Stimulated activated CD4-positive, alpha-beta T cell treated with anti-CD3 and anti-CD28 coated beads, TNF-alpha, amount 100 ng/mL, for 1 hour (primary cell): ENCODE measurements at places on chromosomes 3 and 15.

GRCh38 chr15:66752078-66752477 is 50.0 kb downstream of the SMAD6 start:
- DNase-seq: no peak

DNA sequence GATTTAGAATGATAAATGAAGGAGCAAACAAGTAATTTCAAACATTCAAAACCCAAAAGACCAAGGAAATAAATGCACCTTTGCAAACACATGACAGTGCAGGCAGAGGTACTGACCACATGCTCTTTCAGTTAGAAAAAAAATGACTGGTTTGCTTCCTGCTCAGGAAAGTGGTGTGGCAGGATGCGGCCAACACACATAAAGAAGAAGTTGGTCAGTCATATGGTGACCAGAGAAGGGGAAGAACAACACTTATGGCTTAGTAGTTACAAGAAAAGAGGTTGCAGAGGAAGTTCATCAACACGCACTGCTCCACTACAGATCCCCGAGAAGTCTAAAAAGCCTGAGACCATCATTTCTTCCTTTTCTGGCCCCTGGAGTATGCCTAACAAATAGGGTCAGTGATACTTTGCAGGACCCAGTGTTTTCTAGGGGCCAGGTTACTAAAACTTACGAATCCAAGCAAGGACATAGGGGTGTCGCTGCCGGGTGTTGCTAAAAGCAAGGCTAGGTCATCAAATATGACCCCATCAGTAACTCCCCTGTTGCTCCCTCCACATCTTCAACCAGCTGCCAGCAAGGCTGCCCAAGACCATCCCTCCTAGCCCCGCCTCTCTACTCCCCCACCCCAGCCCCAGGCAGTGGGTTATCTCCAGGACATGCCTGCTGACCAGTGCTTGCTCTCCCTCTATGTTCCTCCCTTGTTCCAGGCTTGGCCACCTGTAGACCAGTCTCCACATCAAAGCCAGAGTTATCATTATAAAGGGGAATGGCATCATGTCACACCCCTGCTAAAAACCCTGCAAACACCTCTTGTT is 11.2 kb downstream of the ATP8B4 start:
- DNase-seq: no peak

DNA sequence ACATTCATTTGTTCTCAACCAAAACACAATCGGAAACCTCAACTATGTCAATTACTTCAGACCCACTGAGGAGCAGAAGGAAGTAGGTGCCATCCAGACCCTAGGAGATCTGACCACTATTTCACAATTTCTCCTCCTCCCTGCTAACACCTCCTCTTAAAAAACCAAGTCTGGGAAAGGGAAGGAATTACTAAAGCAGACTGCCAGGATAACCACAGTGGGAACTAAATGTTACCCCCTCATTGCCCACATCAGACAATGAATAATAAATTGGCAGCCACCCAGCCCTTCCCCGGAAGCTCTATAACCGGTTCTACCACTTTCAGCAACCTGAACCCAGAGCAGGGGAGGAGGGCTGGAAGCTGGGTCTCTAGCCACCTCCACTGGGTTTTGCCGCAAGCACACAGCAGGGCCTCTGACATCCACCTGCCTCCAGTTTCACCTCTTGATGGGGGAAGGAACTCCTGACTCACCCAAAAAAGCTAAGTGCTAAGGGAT is 17.6 kb downstream of the C15orf62 start:
- DNase-seq: no peak

GRCh38 chr3:73576999-73577461 is 47.7 kb downstream of the PDZRN3 start:
- no peak for DNase-seq

DNA sequence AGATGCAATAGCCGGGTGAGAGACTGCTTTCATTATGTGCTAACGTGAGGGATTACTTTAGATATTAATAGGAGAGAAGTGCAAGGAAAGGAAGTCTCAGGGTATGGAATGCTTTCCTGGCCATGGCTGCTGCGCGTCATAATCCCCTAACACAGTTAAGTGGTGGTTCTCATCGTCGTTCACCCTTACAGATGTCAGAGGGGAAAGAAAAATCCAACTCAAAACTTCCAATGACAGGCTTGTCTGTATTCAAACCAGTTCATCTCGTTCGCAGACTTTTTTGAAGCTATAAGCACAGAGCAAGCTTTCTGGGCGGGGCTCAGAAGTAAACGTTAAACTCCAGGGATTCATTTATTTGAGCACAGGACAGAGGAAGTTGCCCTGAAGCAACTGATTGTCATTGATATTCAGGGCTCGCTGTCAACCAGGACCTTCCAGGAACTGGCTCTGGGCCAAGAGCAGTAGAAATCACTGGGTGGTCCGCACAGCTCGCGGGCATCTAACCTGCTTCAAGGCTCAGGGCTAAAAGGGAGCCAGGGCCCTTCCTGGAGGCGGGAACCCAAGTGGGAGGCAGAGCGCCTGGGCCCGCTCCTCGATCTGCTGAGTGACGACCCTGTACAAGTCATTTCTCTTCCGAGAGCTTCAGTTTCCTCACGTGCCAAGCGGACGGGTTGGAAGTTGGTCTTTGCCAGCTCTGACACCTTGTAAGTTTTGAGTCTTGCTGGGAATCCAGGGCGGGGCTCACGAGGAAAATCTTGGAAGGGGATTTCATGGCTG is 1.1 kb upstream of the LPP start:
- no peak for DNase-seq

GRCh38 chr15:95149771-95150170 is 918.4 kb downstream of the MCTP2 start:
- no peak for DNase-seq

DNA sequence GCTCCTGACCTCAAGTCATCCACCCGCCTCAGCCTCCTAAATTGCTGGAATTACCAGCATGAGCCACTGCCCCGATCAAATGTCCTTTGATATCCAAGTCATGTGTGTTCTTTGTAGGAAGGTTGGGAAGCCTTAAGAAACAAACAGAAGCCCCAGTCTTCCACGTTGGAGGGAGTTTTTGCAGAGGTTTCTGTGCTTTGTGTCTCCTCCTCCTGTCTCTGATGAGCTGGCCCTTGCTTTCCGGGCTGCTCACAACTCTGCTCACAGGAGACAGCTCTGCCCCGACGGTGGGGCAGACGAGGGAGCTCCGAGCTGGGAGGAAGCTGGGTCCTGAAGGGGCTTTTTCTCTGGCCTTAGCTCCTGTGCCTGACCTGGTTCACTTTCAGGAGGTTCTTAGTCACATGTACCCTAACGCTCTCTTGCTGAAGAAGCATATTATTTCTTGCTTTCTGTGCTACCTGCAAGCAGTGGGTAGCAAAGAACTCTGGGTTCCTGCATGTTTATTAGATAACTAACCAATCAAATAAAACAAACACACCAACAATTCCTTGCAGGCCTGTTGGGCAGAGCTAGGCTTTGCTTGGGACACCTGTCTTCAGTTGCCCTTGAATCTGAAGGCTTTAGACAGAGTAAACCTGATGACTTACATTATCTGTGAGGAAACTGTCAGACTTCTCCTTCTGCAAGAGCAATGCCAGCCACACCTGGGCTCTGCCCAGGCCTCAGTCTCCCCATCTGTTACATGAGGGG is 52.6 kb upstream of the SMAD6 start:
- no peak for DNase-seq

GRCh38 chr3:136699271-136699828 is 52.8 kb downstream of the STAG1 start:
- DNase-seq: no peak

DNA sequence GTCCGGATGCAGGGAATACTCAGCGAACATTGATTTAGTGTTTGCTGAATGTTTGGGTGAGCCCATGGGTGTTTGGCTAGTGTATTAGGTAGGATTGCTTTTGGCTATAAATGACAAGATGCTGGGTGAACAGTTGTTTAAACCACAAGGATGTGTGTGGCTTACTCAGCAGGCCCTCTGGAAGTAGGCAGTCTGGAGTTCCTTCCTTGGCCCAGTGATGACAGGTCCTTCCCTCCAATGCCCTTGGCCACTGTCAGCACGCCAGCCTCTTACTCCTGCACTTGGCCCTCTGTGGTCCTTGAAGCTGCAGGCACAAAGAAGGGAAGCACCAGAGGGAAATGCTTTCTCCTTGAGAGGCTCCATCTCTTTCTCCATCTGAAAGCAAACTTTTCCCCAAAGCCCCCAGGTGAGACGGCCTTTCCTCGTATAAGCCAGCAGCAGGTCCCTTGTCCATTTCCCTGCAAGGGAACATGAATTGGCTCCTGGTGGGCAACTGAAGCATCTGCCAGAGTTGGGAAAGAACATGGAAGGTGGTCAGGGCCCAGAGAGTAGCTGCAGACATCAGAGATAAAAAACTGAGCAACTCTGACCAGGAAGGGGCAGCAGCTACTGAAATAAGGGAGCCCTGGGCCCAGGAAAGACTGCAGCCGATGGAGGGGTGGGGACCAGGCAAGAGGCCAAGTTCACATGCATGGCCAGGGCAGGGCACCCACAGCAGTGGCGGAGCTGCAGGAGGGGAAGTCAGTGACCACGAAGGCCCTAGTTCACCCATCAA is 105.0 kb downstream of the TPRA1 start:
- no peak for DNase-seq
